Activated naive CD8-positive, alpha-beta T cell treated with anti-CD3 and anti-CD28 coated beads, Interleukin-2, amount 50 U/mL, for 16 hours (primary cell): ENCODE measurements at places on chromosomes 2 and 18.

DNA sequence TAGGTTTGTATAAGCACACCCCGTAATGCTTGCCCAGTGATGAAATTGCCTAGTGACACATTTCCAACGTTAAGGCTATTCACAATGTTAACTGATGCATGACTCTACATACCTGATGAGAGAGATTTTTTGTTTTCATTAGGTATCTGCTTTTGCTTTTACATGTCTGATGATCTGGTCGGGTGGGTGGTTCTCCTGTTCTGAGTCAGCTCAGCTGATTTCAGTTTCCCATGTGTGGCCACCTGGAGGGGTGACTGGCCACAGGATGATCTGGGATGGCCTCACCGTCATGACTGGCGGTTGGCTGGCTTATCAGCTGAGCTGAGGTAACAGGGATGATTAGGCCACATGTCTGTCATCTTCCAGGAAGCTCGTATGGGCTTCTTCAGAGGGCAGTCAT, 33.8 kb upstream of the ACYP2 start:
- DNase-seq, result no peak

GRCh38 chr18:23714576-23714975, 25.3 kb downstream of the LAMA3 start:
- no peak for DNase-seq

DNA sequence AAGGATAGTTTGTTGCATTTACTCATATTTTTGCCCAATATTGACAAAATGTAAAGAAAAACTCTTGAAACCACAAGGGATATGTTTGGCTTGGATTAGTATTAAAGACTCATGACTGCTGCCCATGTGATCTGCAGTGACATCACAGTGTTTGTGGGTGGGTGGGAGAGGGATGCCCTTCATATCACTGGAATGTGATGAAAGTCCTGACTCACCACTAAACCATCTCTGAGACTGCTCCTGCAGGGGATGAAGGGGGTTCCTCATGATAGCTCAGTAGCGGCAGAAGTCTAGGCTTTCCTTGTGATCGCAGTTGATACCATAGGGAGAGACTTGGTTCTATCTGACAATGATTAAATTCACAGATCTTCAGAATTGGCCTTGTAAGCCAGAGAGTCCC, 451.2 kb downstream of the CNTNAP5 start:
- no peak for DNase-seq

DNA sequence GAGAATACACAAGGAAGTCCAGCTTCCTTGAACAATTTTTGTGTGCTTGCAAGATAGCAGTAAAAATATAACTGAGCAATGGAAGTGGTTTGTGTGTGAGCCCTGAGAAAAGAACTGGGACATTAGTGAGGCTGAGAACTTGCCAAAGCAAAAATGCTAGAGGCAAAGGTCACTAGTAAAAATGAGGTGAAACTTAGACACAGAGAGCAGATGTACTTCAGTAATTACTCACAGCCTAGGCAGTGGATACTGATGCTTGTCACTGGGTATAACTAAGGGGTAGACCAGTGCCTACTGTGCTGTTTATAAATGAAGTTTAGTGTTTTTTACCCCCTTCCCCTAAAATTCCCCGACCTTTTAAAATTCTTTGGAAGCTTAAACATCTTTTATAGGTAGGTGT, 450.1 kb downstream of the LPIN1 start:
- DNase-seq, result no peak

GRCh38 chr18:62729487-62730386, 14.4 kb downstream of the PHLPP1 start:
- DNase-seq, result no peak

DNA sequence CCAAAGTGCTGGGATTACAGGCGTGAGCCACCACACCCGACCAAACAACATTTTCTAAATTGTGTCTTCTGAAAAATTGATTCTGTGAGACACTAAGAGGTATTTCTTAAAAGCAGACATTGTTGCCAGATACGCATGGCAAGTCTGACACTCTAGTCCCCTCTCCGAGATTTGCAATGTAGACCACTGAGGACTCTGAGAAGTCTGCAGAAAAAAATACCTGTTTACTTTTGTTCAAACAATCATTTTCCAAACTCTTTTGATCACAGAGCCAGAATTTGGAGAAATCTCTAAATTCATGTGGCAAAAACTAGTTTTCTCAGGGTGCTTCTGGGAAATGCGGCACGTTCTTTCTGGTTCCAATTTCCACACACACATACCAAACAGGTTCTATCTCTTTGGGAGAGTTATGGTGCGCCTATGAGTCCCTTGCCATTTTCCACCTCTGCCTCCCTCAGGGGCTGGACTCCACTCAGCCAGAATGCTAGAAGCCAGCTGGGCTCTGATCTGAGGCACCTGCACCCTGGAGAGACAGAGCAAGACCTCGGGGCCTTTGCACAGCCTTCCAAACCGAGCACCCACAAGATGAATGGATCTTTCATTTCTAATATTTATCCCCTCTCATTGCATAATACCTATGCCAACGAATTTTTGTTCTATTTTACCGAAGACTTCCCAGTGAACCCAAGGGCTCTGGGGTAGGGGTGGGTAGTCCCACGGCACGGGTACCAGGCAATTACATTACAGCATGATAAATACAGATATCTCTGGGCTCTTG, 152.7 kb downstream of the MYCN start:
- no peak for DNase-seq

DNA sequence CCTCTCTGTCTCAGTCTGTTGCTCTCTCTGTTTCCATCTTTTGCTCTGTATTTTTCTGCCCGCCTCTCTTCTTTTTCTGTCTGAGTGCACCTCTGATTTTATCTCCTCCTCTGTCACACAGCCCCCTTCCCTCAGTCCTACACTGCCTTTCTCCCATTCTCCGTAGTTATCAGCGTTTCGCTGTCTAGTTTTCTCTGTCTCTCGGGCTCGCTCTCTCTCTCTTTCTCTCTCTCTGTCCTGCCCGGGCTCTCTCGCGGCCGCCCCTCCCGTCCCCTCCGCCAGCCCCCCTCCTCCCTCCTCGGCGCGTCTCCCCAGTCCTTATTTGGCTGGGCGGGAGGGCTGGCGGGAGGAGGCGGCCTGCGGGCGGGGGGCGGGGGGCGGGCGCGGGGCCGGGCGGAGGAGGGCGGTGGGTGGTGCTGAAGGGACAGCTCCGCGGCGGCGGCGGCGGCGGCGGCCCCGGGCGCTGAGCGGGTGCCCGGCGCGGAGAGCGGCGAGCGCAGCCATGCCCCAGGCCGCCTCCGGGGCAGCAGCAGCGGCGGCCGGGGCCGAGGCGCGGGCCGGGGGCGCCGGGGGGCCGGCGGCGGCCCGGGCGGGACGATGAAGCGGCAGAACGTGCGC, at the start of gene KCNK3:
Gene KCNK3, plus strand, starts transcription at position 444 of the 618 bp plus-strand sequence. Its CDS starts 154 bp downstream, at position 598.
- DNase-seq, result peak; percentile 2
